ENCODE measurements at places on chromosomes 2 and 18.

- no peak for DNase-seq
Measured at GRCh38 chr2:150548527-150548926, 61.1 kb upstream of the RND3 start.

GRCh38 chr18:61572871-61573270 lies 239.6 kb downstream of the CDH20 start:
- DNase-seq, result no peak

DNA sequence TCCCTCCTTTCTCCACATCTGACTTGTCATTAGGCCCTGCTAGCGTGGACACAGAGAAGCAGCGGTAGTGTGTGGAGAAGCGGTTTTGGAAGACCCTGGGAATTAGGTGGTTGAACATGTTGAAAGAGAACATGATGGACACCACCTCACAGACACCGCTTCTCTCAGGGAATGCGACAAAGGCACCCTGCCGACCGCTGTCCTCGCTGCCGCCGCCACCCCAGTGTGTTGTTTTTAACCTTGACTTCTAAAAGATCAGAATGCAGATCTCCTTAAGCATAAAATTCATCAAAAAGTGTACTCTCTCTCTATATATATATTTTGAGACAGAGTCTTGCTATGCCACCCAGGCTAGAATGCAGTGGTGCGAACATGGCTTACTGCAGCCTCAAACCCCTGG lies 33.2 kb downstream of the AQP4 start:
- no peak for DNase-seq

DNA sequence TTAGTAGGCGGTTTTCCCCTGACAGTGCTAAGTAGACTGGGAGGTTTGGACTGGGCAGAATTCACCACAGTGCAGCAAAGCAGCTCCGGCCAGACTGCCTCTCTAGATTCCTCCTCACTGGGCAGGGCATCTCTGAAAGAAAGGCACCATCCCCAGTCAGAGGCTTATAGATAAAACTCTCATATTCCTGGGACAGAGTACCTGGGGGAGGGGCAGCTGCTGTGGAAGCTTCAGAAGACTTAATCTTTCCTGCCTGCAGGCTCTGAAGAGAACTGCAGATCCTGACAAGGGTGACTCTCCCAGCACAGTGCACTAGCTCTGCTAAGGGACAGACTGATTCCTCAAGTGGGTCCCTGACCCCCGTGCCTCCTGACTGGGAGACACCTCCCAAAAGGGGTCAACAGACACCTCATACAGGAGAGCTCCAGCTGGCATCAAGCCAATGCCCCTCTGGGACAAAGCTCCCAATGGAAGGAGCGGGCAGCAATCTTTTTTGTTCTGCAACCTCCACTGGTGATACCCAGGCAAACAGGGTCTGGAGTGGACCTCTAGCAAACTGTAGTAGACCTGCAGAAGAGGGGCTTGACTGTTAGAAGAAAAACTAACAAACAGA lies 266.8 kb upstream of the CRIM1 start:
- DNase-seq, result no peak

GRCh38 chr18:58980991-58981390 lies 116.3 kb downstream of the ZNF532 start:
- no peak for DNase-seq

DNA sequence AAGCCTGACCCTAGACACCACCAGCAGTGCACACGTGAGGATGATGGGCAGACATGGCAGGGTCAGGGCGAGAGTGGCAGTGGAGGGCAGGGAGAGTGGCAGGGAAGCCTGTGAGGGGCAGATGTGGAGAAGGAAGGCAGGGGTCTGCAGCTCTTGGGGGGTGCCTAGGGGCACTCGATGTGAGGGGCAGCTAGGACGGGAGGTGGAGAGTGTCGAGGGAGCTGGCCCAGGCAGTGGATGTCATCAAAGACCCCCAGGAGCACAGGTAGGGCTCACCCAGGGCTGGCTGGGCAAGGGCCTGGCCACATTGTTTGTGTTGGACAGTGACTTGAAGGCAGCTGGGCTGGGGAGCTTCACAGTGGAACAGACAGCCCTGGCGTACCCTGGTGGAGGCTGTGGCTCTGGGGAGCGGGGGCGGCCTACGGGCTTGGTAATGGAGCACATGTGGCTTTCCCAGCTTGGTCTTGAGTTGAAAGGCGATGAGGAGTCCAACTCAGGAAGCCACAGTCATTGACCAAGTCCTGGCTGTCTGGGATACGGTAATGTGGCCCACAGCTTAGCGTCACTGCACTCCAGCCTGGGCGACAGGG lies 87.1 kb downstream of the RTP5 start:
- no peak for DNase-seq
